Upper lobe of left lung (tissue), 6 donors: ENCODE measurements at places on chromosomes 5 and 9. TPM values are rescaled to one million over a fixed set of nuclear protein-coding genes. Genes with fewer than 3 reads are reported as not detected.

- H3K36me3 ChIP-seq: no peaks in the 10 kb centered on the region
- H3K27me3 ChIP-seq: no peaks in the 10 kb centered on the region
- no peak overlapping the region for H3K27ac ChIP-seq
- H3K4me1 ChIP-seq: no peaks in the 10 kb centered on the region
- H3K4me3 ChIP-seq: no peak overlapping the region
Observed at GRCh38 chr9:27548055-27548741, 18.6 kb upstream of the MOB3B start.

DNA sequence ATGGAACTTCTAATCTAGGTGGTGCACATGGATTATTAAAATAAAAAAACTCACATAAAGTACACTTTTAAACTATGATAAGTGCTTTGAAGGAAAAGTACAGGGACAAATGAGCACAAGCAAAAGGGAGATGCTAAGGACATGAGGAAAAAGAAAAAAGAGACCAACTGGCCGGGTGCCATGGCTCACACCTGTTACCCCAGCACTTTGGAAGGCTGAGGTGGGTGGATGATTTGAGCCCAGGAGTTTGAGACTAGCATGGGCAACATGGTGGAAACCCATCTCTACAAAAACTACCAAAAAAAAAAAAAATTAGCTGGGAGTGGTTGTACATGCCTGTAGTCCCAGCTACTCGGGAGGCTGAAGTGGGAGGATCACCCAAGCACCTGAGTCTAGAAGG, 67.1 kb downstream of the SH3TC2 start:
- H3K36me3 ChIP-seq: no peaks in the 10 kb centered on the region
- no peaks in the 10 kb centered on the region for H3K27me3 ChIP-seq
- H3K27ac ChIP-seq: no peak overlapping the region
- H3K4me3 ChIP-seq: no peak overlapping the region
- no peak for DNase-seq
- H3K4me1 ChIP-seq: peaks cover 2% of the 10 kb centered on the region

GRCh38 chr9:78316166-78316892, 19.4 kb downstream of the PSAT1 start:
- H3K4me1 ChIP-seq: no peaks in the 10 kb centered on the region
- DNase-seq: no peak
- H3K4me3 ChIP-seq: no peak overlapping the region
- H3K27ac ChIP-seq: no peak overlapping the region
- H3K36me3 ChIP-seq: no peaks in the 10 kb centered on the region

DNA sequence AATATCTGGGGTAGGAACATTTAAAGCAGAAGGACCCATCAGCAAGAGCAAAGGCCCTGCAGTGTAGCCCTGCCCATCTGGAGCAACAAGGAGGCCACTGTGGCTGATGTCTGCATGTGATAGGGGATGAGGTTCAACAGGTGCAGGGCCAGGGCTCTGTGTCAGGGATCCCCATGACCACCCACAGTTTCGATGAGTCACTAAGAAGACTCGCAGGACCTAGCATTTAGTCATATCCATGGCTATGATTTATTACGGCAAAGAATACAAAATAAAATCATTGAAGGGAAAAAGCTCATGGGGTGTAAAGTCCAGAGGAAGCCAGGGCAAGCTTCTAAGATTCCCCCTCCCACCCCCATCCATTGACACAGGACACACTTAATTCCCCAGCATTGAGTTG, 188.6 kb downstream of the ADGRV1 start:
- no peak overlapping the region for H3K27ac ChIP-seq
- H3K4me1 ChIP-seq: no peaks in the 10 kb centered on the region
- H3K27me3 ChIP-seq: no peaks in the 10 kb centered on the region

DNA sequence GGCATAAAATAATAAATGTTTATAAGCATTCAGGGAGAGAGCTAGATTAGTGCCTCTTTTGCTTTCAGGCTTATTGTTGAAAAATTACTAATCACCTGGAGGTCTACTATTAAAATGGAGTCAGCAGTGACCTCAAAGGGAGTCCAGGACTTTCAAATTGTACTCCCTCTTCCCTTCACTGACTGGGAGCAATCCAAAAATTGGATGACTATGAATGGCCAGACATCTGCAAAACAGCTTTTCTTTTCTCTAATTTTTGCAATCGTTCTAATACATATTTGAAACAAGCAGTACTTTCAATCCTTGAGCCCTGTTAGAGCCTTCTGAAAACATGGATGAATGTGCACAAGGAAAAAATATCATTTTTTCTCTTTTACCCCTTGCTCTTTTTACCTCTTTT, 461.8 kb downstream of the TMEM232 start:
- DNase-seq: no peak
- H3K4me1 ChIP-seq: no peaks in the 10 kb centered on the region
- H3K27ac ChIP-seq: no peak overlapping the region
- no peaks in the 10 kb centered on the region for H3K27me3 ChIP-seq

DNA sequence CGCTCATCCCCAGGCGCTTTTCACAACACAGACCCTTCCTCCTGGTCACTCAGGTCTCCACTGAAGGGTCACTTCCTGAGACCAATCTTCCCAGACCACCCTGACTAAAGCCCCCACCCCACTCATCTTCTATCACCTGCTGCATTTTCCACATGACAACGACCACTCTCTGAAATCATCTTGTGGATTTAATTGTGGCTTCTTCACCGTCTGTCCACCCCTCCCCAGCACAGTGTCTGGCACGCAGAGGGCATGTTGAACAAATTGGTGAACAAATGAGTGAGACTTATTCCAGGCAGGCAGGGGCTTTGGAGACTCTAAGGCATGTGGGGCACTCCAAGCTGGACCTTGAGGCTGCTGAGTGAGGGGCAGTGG, 8.8 kb downstream of the BARX1 start:
- H3K27ac ChIP-seq: no peak overlapping the region
- peak overlapping the region; percentile 39 for H3K4me3 ChIP-seq
- H3K4me1 ChIP-seq: peaks cover 30% of the 10 kb centered on the region
- peaks cover 2% of the 10 kb centered on the region for H3K27me3 ChIP-seq

GRCh38 chr9:32603914-32604852, 31.2 kb upstream of the NDUFB6 start:
- no peaks in the 10 kb centered on the region for H3K4me1 ChIP-seq
- H3K27me3 ChIP-seq: no peaks in the 10 kb centered on the region
- no peak overlapping the region for H3K27ac ChIP-seq
- H3K4me3 ChIP-seq: no peak overlapping the region
- H3K36me3 ChIP-seq: no peaks in the 10 kb centered on the region
- DNase-seq: no peak

DNA sequence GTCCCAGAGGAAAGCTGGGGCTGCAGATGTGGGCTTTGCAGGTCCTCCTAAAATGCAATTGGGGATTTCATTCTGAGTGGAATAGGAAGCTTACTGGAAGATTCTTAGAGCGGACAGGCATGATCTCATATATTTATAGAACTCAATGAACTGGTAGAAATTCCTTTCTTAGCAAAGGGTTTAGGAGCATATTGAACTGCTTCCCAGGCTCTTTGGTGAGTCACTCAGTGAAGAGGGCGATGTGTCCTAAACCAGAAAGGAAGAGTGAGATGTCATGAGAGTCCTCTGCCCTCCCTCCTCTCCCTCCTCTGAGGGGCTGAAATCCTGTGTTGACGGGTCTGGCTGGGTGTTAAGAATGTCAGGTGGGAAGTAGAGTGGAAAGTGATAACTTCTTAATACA, 26.3 kb upstream of the SEMA6A start:
- H3K27ac ChIP-seq: no peak overlapping the region
- DNase-seq: no peak
- no peaks in the 10 kb centered on the region for H3K4me1 ChIP-seq
- no peaks in the 10 kb centered on the region for H3K36me3 ChIP-seq
- H3K4me3 ChIP-seq: no peak overlapping the region

- H3K36me3 ChIP-seq: no peaks in the 10 kb centered on the region
- no peaks in the 10 kb centered on the region for H3K27me3 ChIP-seq
- no peaks in the 10 kb centered on the region for H3K4me1 ChIP-seq
Observed at GRCh38 chr5:58486290-58486689, 4.9 kb upstream of the GAPT start.

DNA sequence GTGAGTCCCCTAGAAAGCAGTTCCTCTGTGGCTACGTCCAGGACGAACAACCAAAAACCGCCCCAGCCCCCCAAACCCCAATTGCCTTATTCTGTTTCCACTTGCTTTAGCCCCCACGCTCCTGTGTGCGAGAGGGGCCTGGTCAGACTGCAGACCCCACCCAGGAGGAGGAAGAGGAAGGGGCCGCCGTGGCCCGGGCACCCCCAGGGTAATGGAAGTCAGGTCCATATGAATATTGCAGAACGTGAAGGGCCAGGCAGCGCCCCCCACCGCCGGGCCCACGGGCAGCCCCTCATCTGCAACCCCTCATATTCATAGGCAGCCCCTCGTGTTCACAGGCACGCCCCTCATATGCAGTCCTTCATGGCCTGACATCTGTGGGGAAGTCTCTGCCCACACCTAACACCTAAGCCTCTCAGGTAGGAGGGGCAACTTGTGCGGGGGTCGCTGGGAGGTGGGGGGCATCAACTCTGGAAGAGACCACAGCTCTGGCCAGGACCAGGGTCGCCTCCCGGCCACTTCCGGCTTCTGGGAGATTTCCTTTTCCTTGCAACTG, 37.7 kb upstream of the PLEKHG4B start:
- no peak for DNase-seq
- peak overlapping the region; percentile 57 for H3K4me3 ChIP-seq
- H3K27ac ChIP-seq: no peak overlapping the region
- peaks cover 6% of the 10 kb centered on the region for H3K27me3 ChIP-seq
- H3K4me1 ChIP-seq: peaks cover 12% of the 10 kb centered on the region

DNA sequence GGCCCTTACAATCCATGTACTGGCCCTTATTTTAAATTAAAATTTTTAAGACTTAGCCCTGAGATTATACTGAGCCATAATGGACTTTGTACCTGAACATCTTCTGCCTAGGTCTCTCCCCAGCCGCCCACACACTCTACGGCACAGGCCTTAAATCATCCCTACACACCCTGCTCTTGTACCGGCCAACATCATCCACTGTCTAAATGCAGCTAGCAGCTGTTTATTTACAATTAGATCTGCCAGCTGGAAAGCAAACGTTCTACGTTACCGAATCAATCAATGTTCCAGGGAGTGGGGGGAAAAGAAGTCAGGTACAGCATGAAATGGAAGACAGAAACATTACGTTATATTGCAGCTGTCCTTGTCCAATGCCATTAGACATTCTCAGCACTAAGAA, 88.4 kb upstream of the GRAMD2B start:
- no peak overlapping the region for H3K27ac ChIP-seq
- no peaks in the 10 kb centered on the region for H3K27me3 ChIP-seq
- DNase-seq: no peak

DNA sequence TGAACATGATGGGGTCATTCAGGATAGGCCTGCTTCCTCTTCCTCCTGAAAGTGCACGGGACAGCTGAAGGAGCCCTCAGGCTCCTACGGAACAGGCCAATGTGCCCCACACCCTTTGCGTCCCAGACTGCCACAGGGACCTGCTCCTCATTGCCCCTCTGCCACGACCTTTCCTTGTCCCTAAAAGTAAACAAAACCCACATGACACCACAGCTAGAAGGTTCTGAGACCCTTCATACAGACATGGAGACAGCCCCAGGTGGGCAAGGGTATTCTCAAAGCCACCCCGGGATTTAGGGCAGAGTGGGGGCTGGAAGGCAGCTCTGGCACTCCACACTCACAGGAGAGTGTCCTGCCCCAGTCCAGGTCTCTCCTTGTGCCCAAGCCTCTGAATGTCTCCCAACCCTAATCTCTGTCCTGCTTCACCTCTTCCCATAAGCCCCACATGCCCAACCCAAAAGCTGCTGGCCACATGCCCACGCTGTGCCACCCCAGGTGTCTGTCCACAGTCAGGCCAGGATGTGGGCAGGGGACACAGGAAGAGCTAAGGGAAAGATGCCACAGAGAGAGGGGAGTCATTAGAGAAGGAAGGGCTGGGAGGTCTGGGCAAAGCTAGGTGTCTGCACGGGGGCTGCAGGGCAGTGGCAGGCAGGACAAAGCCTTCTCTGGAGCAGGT, 800 bp downstream of the AMBP start:
- H3K27ac ChIP-seq: no peak overlapping the region
- no peak for DNase-seq
- H3K4me3 ChIP-seq: no peak overlapping the region
- H3K4me1 ChIP-seq: no peaks in the 10 kb centered on the region

- H3K36me3 ChIP-seq: no peaks in the 10 kb centered on the region
- no peak for DNase-seq
- peak overlapping the region; percentile 64 for H3K4me3 ChIP-seq
- H3K4me1 ChIP-seq: peaks cover 33% of the 10 kb centered on the region
- peak overlapping the region; percentile 83 for H3K27ac ChIP-seq
- H3K27me3 ChIP-seq: no peaks in the 10 kb centered on the region
Observed at GRCh38 chr5:78509145-78509865, 139.3 kb downstream of the LHFPL2 start.

- no peak overlapping the region for H3K4me3 ChIP-seq
- H3K36me3 ChIP-seq: no peaks in the 10 kb centered on the region
- peaks cover 43% of the 10 kb centered on the region for H3K4me1 ChIP-seq
- peak overlapping the region; percentile 59 for H3K27ac ChIP-seq
Observed at GRCh38 chr9:35519692-35520363, 29.9 kb downstream of the RUSC2 start.

DNA sequence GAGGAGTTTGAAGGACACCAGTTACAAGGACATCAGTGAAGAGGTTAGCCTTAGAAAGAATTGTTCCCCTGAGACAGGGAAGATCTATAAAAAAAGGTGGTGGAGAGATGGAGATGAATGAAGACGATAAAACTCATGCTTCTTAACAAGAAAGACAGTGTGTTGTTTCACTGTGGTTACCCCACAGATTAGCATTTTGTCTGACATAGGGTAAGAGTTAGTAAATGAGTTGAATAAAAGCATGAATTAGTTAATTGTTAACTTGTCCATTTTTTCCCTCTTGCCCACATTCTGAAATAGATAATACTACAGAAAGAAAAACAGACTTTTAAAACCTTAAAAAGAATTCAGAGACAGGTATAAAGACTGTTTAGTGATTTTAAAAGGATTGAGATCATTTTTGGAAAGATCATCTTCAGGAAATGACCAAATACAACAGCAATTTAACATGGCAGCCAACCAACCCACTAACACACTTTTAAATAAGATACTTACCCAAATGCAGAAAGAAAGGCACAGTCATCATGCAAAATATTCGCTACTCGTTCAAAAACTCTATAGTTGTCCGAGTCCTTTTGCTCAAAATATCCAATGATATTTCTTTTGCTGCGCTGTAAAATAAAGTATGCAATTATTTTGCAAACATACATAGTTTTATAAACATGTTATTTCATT, 78.5 kb downstream of the ERP44 start:
- H3K4me1 ChIP-seq: no peaks in the 10 kb centered on the region
- DNase-seq: no peak
- no peaks in the 10 kb centered on the region for H3K27me3 ChIP-seq
- H3K4me3 ChIP-seq: no peak overlapping the region

The PFN3 gene
- not detected for total RNA-seq

The ADAMTS13 gene
- total RNA-seq: 4.4 TPM

The RETREG1 gene
- 24.1 TPM for total RNA-seq

The GRM6 gene
- not detected for total RNA-seq

The ANKDD1B gene
- 3.4 TPM for total RNA-seq

The RFX3 gene
- 16.3 TPM for total RNA-seq

The LRRC14B gene
- total RNA-seq: not detected

The TRAF2 gene
- 14.7 TPM for total RNA-seq

The GOLPH3 gene
- total RNA-seq: 117 TPM

The TMEM215 gene
- total RNA-seq: not detected

The ADAMTS16 gene
- not detected for total RNA-seq

The TNPO1 gene
- total RNA-seq: 73.7 TPM

The NTRK2 gene
- 0.33 TPM for total RNA-seq
